A549 treated with DMSO at 1 μM for 4 hours (cell line): ENCODE measurements at places on chromosomes 6 and 20. TPM values are rescaled to one million over a fixed set of nuclear protein-coding genes. Genes with fewer than 3 reads are reported as not detected.

The ARFGEF3 gene
- 0.57 to 0.77 TPM (median 0.67 TPM) in 5 replicates for total RNA-seq

The MAK gene
- 0.13 to 0.21 TPM (median 0.15 TPM) in 5 replicates for total RNA-seq

The CITED2 gene
- total RNA-seq, result 18.0 to 23.5 TPM (median 20.4 TPM) in 5 replicates

The UBE2C gene
- 225 to 256 TPM (median 248 TPM) in 5 replicates for total RNA-seq

The IER3 gene
- total RNA-seq, result 129 to 154 TPM (median 152 TPM) in 5 replicates

The OOEP gene
- not detected in 5 replicates for total RNA-seq

The CDH4 gene
- total RNA-seq, result 6.7 to 10.3 TPM (median 8.4 TPM) in 5 replicates

The OR2B6 gene
- 0.17 to 0.25 TPM (median 0.17 TPM) in 3 of 5 replicates, not detected in the others for total RNA-seq

The SDC4 gene
- total RNA-seq, result 120 to 180 TPM (median 141 TPM) in 5 replicates

The CD83 gene
- 1.9 to 3.3 TPM (median 2.3 TPM) in 5 replicates for total RNA-seq

The ENPP4 gene
- 0.26 to 0.53 TPM (median 0.32 TPM) in 5 replicates for total RNA-seq

The MEI4 gene
- total RNA-seq, result not detected in 5 replicates

The ADGRF5 gene
- not detected in 5 replicates for total RNA-seq

The YWHAB gene
- total RNA-seq, result 183 to 225 TPM (median 204 TPM) in 5 replicates

The HTR1B gene
- 0.03 to 0.07 TPM in 2 of 5 replicates, not detected in the others for total RNA-seq

The COL21A1 gene
- 0.56 to 1.4 TPM (median 0.68 TPM) in 5 replicates for total RNA-seq

The DEFB129 gene
- not detected in 5 replicates for total RNA-seq

The TMEM244 gene
- not detected in 5 replicates for total RNA-seq
